ENCODE measurements at places on chromosomes 13 and 19.
A peak's percentile ranks its signal among the peaks of the same experiment; 100 is the strongest.

GRCh38 chr13:75437582-75438318 is 44.2 kb downstream of the TBC1D4 start:
- no peak for DNase-seq

DNA sequence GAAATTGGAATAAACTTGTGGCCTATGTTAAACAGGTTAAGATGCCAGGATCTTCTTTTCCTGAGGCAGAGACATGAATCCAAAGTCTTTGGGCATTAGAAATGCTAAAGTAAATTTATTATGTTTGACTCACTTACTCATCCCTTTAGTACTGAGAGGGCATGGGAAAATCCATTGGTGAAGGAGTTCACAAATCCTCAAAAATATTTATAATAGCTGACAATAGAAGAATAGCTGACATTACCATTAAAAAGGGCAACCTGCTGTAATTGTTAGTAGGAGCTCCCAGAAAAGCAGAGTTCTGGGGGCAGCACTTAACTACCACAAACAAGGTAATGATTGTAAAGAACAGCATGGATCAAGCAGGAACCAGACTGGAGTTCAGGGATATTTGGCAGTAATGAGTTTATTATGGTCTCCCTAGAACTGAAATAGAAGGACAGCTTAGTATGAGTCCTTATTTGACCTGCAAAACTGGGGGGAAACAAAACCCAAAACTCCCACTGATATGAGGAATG is 285.8 kb upstream of the KLHL1 start:
- DNase-seq, result no peak

DNA sequence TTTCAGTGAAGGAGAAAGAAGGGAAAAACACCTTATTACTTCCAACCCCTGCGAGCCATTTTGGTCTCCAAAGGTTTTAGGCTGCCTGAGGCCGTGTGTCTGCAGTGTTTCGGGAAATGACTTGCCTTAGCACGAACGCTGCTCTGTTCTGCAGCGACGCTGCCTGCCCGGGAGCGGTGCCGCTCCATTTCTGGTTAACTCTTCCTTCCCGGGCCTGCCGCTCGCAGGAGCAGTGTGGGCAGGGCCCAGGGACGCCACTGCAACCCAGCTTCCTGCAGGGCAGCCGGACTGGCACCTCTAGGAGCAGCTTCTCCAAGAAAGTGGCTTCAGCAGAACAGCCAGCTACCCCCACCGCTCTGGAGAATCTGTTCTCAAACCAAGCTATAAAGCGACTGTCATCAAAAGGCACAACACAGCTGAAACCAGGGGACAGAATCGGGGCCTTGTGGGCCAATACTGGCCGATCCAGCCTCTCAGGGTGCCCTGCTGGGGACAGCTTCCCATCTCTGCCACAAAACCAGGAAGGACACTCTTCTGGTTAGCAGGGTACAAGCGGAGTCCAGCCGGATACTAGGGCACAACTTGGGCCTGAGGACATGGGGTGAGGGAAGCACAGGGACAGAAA is 72.2 kb downstream of the KCTD15 start:
- no peak for DNase-seq

DNA sequence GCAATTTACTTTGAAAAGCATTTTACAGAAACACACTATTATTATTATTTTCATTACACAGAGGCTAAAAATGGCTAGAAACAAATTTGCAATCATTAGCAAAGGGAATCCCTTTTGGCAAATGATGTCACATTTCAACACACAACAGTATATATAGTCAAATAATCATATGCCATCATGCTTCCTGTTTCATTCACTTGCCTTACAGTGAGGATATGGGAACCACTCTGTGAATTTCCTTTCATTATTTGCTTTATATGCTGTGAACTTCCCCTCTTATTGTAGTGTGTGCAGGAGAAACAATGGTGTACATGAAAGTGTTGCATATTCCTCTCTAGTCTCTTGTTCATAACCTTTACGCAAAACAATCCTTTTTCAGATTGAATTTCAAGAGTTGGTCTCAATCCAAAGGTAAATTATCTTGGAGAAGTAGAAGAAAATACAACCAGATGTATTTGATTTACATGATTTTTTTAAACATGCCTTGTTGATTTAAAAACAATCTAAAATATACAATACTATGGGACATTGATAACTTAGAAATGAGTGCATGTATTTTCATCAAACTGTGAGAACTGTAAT is 657.3 kb downstream of the EFNB2 start:
- DNase-seq, result no peak

- peak; percentile 26 for DNase-seq
Observed at GRCh38 chr19:45526143-45526542, 18.9 kb downstream of the VASP start.

GRCh38 chr13:98004107-98004506 is 50.6 kb downstream of the IPO5 start:
- DNase-seq, result no peak

DNA sequence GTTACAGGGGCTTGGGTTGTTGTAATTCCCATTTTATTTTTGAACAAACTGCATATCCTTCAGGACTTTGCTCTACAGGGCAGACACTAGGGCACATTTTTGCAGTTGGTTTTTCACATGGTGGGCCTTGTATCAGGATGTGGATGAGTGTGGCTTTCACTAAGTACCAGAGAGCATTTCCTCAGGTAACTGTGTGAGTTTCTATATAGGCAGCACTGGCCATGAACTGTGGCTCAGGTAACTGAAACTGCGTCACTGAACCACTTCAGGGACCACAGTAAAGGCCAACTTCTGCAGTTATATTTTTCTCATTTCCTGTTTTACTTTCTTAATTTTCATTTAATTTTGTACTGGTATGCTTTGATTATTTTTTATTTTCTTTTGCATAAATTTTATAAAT is 166.5 kb downstream of the ZNF486 start:
- DNase-seq, result no peak

GRCh38 chr19:38744874-38745273 is 600 bp upstream of the CAPN12 start:
- no peak for DNase-seq

GRCh38 chr19:3029065-3029923 is at the start of gene TLE2:
Gene TLE2 (minus strand): TSS chr19:3029280. CDS start chr19:3028904, 376 bp downstream.
- no peak for DNase-seq

- DNase-seq, result no peak
Observed at GRCh38 chr13:73497430-73497829, 438.6 kb downstream of the KLF5 start.

DNA sequence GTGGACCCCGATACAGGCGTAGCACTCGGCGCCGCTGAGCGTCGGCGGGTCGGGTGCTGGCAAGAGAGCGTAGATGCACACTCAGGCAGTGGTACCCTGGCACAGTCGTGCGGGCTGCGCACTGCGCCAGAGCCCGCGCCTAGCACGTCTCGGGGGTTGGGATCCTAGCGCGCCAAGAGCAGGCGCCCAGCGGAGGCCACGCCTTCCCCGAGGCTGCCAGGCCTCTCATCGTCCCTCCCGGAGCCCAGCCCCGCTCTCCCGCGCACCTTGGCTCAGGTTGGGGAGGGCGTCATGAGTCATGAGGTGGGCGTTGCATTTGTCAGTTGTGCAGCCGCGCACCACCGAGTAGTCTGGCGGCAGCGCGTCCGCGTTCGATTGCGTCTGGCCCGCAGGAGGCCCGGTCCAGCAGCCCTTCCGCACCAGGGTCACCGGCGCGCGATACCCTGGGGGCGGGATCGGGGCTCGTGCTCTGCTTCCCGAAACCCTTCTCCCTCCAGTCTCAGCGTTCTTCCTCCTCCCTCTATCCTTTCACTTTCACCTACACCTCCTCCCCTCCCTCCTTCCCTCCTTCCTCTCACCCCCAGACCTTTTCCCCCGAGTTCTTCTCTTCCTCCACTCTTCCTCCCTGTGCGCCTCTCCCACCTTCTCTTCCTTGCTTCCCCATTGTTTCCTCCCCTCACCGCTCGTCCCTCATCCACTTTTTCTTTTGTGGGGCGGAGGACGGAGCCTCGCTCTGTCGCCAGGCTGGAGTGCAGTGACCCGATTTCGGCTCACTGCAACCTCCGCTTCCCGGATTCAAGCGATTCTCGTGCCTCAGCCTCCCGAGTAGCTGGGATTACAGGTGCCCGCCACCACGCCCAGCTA is 3.5 kb downstream of the LYPD5 start:
- no peak for DNase-seq

GRCh38 chr13:41061914-41062837 is 867 bp downstream of the WBP4 start:
- no peak for DNase-seq

DNA sequence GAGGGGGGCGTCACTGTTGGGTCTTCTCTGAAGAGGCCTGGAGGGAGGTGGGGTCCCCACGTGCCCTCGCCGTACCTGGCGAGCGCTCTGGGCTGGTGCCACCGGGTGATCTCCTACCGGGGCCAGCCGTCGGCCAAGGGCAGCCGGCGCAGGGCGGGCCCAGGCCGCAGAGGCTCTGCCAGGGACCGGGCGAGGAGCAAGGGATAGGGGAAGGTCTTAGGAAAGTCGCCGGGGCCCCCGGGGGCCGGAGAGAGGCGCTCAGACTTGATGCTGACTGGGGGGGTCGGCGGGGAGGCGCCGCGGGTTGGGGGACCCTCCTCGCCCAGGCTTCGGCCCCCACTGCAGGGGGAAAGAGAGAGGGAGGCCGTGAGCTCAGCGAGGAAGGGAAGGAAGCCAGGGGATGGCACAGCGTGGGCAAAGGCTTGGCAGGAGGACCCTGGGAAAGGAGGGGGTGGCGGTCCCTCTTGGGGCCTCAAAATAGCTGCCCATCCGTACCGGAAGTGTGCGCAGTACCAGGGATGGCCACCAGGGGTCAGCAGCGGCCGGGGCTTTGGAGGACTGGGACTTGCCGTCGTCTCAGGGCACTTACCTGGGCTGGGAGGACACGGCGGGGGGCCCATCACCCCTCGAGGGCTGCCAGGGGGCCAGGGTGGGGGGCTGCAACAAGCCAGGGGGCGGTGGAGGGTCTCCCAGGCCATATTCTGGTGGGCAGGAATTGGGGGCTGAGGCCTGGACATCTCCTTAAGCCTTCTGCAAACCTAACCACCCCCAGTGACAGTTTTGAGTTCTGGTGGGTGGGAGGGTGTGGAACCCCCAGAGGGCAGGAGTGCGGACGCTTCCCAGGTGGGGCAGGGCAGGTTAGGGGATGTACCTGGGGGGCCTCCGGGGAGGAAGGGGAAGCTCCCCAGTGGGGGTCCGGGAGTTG is 7.7 kb upstream of the TMEM161A start:
- DNase-seq, result peak; percentile 24

GRCh38 chr13:31875134-31875533 is 135.8 kb downstream of the RXFP2 start:
- no peak for DNase-seq

DNA sequence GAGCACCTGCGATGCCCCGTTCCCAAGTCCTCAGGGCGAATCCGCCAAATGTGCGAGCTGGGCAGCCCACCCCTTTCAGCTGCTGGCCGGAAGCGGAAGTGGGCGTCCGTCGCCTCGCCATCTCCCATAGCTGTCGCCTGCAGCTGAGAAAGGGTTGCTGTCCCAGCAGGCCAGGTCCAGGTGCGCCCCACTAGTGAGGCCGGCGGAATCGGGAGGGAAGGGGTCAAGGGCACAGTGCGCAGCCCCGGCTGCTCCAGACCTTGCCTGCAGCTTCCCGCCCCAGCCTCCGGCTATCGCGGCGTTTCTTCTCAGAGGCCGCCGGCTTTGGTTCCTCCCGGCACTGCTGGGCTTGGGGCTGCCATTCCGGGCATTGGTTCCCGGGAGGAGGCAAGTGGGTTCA is at the start of gene ZNF177:
TSS of gene ZNF177 (plus strand) at position 109 of the 400 bp plus-strand sequence. CDS start 15,299 bp downstream, outside the sequence.
- no peak for DNase-seq

DNA sequence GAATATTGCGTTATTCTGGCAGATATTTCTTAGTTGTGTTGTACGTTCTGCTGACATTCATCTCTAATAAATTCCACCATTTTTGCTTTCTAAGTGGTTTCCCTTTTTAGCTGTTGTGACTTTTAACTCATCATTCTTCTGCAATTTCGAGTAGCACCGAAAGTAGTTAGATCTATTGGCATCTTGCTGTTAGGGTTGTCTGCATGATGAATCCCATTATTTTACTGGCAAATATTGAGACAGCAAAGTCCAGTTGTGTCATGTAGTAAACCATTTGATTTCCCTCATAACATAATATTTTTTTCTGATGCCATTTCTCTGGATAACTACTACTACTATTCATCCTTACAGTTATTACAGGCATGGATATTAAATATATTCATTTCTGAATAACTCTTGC is 143.9 kb downstream of the SLITRK1 start:
- DNase-seq, result no peak

DNA sequence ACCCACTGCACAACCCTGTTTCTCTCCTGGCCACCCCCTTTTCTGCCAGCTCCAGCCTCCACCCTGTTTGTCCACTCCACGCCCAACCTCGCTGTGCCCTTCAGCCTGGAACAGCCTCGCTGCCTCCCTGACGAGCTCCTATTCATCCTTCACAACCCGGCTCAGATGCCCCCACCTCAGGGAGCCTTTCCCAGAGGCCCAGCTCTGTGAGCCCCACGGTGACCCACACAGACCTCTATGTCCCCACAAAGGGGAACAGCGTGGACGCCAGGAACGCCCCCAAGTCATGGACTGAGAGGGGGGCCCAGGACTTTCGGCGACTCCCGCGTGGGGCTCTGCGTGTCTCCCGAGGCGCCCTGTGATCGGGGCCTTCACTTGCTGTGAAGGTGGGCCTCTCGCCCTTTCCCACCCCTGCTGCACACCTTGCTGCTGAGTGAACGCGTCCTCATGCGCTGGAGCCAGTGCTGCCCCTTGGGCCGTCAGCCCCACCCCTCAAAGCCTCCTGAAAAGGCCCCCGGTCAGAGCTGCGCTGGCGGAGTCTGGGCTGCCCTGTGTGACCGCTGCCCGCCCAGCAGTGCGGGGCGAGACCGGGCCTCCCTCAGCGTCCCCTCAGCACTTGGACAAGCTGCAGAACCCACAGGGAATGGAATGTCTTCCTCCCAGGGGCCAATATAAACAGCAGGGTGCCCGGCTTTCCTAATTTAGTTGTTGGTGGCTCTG is 40.0 kb downstream of the ADPRHL1 start:
- DNase-seq, result no peak

- DNase-seq, result no peak
Observed at GRCh38 chr19:17841371-17841809, 6.4 kb downstream of the JAK3 start.

DNA sequence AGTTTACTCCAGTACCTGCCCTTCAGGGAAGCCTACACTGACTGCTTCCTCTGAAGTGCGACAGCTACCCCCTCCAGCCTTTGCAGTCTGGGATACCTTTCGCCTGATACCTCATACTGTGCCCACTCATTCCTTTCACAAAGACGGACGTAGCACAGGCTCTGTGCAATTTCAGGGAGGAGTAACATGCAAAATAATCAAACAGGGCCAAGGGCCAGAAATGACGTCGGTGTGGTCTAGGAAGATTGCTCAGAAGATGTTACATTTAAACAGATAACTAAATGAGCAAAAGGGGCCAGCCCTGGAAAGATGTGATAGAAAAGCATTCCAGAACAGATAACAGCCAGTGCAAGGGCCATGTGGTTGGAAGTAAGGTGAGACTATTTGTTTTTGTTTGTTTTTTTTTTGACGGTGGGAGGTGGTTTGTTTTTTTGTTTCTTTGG is 6.6 kb upstream of the DDX39A start:
- no peak for DNase-seq

- DNase-seq, result no peak
Observed at GRCh38 chr19:3357992-3358688, 8.2 kb upstream of the NFIC start.

DNA sequence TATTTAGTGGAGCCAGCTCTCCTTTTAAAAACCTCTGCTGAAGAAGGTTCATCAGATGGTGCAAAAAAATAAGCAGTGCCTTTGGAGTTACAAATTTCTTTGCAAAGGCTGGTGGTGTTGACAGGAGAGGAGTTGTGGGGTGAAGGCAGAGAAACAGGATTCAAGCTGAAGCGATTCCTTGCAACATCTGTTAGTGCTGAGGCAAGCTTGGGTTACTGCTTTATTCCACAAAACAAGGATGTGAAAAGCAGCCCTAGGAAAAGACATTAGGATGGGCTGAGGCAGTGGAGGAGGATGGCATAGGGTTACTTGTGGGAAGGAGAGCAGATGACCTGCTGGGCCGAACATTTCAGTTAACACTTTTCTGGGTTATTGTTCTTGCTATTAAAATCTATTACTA is 390.7 kb downstream of the DLEU7 start:
- DNase-seq, result no peak
